ENCODE measurements at places on chromosomes 2 and 18. TPM values are rescaled to one million over a fixed set of nuclear protein-coding genes. Genes with fewer than 3 reads are reported as not detected.

The TMEM247 gene
- total RNA-seq: not detected

DNA sequence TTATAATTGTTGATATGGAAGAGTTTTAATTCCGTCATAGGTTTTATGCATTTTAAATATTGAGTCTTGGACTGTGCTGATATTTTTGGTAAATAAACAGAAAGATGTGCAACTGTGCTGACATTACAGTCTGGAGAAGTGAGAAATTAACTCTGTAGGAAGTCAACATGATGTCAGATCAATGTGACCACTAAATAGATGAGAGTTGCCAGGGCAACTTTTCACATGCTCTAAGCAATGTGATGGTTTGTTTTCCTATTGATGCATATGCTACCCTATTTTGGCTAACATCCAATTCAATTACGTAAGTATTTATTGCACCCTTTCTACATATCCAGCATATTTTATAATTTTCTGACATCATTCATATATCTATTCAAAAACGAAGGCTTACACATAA lies 1109.3 kb downstream of the TSN start:
- DNase-seq: no peak

- no peak for DNase-seq
These were observed 531.5 kb downstream of the TNS1 start for GRCh38 chr2:217471319-217471718.

The ITGB6 gene
- total RNA-seq: not detected

DNA sequence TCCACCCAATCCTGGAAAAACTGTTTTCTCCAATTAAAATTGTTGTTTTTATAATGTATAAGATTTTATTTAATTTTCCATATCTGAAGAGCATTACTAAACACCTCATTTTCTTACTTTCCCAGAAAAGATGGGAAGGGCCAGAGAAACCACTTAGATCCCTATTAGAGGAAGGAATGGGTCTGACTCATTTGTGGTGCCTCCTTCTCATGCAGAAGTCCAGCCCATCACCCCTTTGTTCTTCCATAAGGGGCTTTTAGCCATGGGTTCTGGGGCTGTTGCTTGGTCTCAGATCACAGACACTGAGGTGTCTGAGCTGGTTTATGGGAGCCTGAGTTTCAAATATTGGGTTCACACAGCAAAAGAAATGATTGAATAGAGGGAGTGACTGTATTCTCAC lies 152.2 kb downstream of the ESCO1 start:
- no peak for DNase-seq

DNA sequence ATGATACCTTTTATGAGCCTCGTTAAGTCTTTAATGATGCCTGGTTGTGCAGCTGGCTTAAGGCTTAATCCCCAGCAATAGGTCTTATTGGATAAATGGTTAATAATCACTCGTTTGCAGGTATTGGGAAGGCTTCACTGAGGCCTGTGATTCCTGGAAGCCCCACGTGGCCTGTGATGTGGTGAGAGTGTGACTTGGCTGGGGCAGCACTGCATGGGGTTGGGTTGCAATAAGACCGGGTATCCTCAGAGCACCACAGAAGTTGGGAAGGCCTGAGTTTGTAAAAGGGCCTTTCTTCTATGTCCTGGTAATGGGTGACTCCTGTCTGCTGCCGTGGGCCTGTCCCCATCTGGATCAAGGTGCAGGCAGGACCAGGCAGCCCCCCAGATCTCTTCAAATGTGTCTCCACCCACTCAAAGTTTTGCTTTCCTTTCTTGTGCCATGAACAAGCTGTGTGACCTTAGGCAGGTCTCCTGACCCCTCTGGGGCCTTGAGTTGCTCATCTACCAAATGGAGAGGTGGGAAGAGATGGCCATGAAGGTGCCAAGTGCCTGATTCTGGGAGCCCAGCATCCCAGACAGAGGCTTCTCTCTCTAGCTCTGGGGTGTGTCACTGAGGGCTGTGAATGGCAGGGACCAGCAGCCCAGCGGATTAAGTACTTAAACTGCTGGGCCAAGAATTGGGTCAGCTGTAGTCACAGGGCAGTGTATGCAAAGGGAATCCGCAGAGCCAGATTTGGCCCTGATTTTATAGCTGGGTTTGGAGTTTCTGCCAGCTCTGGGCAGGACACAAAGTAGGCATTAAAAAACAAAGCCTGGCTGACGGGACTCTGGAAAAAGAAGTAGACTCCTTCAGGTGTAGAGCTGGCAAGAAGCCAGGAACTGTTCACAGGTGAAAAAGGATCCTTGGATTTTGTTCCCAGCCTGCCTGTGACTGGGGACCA lies 24.4 kb downstream of the LBH start:
- DNase-seq: no peak

The NETO1 gene
- total RNA-seq: 12.1 TPM

DNA sequence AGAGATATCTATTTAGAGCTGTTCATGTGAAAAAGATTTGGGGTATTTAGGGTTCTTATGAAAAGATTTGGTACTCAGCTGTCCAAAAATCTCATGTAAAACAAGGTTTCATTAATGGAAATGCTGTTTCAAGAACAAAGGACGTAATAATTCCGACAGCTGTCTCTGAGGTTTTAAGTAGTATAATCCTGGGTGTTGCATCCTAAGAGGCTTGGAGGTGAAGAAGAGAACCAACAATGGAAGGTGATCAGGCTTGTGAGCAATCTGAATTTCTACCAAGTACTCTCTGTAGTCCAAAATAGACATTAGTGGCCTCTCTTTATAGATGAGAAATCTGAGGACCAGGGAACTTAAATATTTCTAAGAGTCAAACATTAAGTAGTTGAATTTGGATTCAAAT lies 205.1 kb downstream of the BABAM2 start:
- no peak for DNase-seq

DNA sequence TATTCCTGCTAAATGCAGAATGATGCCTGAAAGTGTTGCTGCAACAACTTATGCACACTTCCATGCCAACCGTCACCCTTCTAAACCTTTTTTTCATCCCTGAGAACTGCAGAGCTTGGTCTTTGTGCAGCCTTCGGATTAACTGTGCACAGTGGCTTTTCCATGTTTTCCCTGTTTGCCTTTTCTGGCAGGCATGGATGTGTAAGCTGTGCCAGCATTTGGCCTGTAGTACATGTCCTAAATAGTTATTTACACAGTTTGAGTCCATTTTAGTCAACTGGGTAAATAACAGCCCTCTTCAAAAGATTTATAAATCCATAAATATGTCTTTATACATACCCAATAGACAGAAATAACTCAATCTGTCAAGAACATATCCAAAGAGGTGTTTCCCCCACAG lies 31.5 kb downstream of the MEIS1 start:
- DNase-seq: no peak

The OR6B2 gene
- not detected for total RNA-seq

- no peak for DNase-seq
These were observed 2.5 kb downstream of the AGFG1 start for GRCh38 chr2:227474410-227474809.

DNA sequence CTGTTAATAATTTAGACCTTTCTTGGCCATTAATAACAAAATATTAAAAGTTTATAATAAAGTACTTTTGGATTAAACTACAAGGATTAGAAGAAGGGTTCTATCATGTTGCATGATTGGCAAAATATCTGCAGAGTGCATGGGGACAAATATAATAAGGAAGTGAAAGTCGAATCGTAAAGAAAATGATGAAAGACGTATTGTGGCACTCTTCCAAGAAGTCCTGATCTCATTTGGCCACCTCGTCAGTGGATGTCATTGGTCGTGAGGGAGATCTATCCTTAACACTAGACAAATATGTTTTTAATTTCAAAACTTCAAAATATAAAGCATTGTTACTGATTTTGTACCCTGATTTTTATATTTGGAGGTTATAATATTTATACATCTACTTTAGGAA lies 197.7 kb upstream of the STON1 start:
- DNase-seq: peak; percentile 56

- DNase-seq: no peak
These were observed 124.1 kb upstream of the EML6 start for GRCh38 chr2:54599326-54599710.

GRCh38 chr2:65037178-65037577 lies 19.0 kb upstream of the CEP68 start:
- DNase-seq: no peak

The ABHD3 gene
- total RNA-seq: 47.5 TPM

The SCG2 gene
- total RNA-seq: 27.0 TPM

DNA sequence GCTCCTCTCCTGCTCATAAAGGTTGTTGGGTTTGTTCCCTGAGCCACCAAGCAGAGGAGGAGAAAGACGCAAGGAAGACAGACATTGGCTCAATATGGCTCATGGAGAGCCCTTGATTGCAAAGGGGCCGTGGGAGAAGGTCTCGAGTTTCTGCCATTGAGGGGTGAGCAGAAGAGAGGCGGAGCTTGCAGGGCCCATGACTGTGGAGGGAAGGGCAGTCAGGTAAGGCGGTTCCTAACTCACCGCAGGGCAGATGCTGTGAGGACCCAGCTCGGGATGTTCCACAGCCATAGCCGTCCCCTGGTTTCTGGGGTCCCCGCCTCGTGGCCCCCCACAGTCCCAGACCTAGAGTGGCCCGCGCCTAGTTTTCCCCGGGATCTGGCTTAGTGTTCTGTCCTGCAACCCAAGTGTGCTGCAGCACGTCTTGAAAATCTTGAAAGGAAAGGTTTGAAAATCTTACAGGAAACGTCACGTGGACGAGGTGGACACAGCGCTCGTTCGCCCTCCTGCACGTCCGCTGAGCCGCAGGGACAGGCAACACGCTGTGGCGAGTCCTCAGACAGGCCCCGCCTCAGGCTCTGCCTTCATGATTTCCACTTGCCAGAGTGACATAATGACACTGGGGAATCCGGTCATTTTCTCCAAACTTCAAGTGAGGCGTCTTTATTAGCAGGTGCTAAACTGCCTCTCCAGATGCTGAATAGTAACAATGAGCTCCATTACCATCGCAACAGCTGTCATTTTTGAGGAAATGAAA lies 105.5 kb upstream of the HDAC4 start:
- no peak for DNase-seq

GRCh38 chr2:36620321-36620720 lies 22.4 kb upstream of the FEZ2 start:
- no peak for DNase-seq

GRCh38 chr18:11526675-11527074 lies 82.7 kb upstream of the SLC35G4 start:
- no peak for DNase-seq

The RIF1 gene
- total RNA-seq: 112 TPM

DNA sequence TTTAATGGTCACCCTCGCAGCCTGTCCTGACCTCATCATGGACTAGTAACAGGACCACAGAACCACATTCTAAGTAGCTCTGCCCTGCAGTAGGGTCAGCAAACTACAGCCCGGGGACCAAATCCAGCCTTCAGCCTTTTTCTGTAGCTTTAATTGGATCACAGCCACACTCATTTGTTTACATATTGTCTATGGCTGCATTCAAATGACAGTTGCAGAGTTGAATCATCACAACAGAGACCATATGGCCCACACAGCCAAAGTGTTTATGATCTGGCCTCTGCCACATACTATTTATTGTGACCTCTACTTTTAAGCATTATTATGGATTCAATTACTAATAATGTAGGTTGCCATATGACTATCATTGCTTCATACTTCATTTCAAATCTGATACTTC lies 47.7 kb downstream of the MAP3K19 start:
- DNase-seq: no peak

DNA sequence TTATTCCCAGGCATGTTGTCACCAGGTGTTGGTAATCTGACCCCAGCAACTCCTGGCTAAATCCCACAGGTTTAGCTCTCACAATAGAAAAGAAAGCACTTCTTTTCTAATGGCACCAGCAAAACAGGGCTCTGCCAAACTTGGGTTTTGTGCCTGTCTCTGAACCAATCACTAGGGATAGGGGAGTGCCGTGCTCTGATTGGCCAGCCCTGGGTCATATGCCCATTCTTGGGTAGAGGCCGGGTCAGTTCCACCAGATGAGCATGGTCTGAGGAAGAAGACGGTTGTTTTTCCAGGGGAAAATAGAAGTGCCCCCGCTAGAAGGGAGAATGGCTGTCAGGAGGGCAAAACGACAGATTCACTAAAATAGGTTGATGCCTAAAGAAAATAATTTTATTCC lies 14.7 kb downstream of the CDK15 start:
- DNase-seq: no peak

Measured in A673 (cell line).